ENCODE measurements at places on chromosomes 3 and 15.

- no peak for DNase-seq
Observed at GRCh38 chr3:58333206-58334012, 717 bp downstream of the PXK start.

GRCh38 chr3:129050556-129051295, 9.9 kb upstream of the GP9 start:
- DNase-seq, result no peak

DNA sequence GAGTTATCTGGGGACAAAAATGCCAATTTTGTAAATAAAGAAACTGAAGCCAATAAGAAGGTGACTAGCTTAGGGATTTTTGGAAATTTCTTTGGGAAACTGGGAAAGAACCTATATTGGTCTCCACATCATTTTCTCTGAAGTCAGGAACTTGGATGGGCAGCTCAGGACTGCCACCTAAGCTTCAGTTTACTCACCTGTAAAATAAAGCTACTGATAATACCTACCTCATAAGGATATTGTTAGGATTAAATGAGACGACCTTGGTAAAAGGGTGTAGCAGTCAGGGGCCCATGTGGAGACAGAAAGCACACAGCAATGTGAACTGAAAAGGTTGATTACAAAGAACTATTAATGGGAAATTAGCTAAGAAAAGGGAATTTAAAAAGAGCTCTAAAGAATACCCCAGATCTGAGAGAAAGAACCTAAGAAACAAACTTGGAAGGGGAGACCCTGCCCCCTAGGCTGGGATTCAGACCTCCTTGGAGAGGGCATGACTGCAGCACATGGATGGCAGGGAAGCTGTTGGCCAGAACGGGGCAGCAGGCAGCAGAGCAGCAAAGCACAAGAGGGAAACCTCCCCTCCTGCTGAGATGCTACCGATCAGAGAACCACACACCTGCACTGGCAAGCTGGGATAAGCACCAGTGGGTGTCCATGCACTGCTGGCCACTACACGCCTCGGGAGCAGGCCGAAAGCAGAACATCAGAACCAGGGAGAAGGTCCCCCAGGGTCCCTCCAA, 83.7 kb upstream of the THBS1 start:
- no peak for DNase-seq

GRCh38 chr3:37907906-37908305, 46.2 kb downstream of the CTDSPL start:
- DNase-seq, result no peak

- no peak for DNase-seq
Observed at GRCh38 chr3:22288756-22289155, 537.7 kb upstream of the ZNF385D start.

DNA sequence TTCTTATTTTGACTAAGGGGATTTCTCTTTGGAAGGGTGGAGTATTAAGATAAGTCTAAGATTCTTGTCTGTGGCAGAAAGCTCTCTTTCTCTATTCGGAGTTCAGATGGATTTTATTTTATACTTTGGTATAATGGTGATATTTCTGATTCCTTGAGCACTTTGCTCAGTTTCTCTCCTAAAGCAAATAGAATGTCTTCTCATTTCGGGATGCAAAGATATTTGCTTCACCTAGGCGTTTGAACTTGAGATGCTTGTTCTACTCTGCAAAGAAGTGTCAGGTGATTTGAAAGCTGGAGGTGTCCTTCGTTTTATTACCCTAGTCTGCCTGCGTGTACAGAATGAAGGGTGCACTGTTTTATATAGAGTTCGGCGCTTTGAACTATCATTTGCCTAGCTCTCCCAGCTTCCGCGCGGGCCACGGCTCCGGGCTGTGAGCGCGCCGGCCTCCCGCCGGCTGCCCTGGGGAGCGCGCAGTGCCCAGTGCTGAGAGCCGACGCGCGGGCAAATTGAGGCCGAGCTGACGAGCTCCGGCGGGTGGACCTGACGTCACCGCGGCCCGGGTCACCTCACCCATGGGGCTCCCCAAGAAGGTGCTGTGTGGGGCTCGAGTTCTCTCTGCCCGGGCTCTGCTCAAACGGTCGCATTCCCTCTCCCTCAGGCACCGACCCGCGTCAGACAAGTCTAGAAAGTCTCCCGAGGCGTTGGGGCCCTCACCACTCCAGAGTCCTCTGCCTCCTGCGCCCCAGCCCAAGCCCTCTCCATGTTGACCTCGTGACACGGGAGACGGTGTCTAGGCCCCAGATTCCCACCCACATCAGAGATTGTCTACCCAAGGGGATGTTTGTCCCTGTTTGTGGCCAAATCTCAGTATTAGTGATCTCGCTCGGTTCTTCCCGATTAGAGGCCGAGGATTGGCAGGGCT, 7.5 kb downstream of the SOX2 start:
- no peak for DNase-seq

DNA sequence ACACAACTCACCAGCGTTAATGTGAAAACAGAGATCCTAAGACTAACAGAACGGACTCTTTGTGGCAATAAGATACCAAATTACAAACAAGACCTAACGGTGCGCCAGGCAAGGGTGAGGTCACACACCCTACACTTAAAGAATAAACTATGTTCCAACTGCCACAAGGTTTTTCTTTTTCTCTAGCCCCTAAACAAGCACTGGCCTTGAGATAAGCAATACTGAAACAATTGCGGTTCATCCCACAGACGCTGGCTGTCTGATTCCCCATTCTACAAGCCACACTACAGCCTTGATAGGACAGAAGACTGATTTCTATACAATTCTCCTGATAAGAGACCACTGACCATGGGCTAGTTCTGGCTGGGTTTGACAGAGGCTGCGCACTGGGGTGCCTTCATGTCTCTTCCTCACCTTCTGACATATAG, 20.5 kb upstream of the LIMD1 start:
- DNase-seq, result no peak

DNA sequence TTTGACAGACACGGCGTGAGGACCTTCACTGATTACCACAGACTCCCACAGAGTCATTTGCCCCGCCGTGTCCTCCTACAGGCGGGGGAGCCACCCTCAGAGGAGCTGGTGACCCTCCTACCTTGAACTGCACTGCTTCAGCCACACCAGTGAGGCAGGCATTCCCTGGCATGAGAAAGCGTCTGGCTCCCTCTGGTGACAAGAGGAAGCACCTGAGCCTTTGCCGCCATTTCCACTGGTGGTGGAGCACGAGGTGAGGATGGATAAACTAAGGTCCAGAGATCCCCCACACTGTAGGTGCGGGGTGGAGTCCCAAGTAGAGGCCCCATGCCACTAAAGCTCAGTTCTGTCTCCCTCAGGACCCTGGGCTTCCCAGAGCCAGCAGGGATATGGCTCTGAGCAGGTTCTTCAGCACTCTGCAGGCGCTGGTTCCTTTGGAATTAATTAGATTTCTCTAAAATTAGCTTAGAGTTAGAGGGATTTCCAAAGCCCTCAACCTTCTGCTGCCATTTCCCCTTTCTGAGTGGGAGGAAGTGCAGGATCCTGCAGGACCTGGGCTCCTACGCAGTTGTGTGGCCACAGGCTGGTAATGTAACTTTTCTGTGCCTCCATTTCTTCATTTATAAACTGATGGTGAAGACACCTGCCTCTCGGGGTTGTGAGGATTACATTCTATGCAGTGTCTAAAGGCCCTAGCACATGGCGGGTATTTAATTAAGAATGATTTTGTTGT, 224.0 kb downstream of the SLCO3A1 start:
- DNase-seq, result no peak

GRCh38 chr3:111366515-111366914, 175.5 kb upstream of the CD96 start:
- DNase-seq, result no peak

DNA sequence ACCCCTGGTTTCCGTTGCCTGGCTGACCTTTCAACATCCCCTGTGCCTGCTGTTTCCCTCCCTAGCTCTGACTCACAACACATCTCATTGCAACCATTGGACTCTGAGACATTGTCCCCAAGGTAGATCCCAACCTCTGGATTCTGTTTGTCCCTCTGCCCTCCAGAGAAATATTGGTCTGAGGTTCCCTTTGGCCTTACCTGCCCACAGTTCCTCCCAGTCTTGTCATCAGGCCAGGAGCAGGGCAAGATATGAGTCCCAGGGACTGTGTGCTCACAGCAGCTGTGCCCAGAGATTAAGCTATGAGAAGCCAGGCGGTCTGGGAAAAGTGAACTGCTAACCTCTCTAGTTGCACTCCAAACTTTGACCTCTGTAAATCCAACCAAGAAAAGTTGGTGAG, 168.2 kb upstream of the NR2F2 start:
- no peak for DNase-seq

GRCh38 chr15:58444056-58444455, 12.3 kb downstream of the LIPC start:
- no peak for DNase-seq

- no peak for DNase-seq
Observed at GRCh38 chr3:74149466-74149865, 465.0 kb downstream of the CNTN3 start.

DNA sequence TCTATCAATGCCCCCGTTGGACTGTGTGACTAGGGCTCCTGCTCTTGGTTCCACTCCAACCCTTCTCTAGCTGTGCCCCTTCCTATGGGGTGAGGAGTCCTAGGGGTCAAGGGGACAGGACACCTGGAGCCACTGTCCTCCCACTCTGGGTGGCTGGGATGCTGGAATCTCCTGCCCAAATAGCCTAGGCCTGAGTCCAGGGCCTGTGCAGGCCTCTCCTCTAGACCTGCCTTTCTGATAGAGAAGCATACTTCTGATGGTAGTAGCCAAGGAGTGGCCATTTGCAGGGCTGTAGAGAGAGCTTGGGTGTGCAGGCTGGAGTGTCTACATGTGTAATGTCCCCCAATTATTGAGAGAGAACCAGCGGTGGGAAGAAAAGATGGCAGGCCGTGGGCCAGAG, 54.2 kb downstream of the ITGA11 start:
- DNase-seq, result no peak

DNA sequence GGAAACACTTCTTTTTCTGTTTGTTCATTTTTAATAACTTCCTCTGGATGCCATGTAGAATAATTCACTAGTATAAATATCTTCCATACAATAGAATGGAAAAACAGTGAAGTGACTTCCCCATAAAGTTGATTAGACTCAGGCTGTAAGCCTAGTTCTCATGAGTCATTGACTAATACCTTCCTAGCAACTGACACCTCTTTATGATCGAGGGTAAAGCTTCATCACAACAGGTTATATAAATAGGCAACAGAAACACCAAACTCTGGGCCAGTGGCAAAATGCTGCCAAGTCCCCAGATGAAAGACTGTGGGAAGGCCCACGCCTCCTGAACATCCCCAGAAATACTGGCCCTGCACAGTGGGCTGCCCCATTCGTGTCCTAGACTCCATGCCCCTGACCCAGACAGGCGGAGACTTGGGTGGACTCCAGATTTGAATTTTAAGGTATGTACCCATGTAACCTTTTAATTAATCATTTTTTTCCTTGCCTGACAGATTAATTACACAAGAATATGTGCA, 71.3 kb upstream of the TBC1D23 start:
- no peak for DNase-seq
